ENCODE measurements at places on chromosomes 13 and 19.
A peak's percentile ranks its signal among the peaks of the same experiment; 100 is the strongest.

DNA sequence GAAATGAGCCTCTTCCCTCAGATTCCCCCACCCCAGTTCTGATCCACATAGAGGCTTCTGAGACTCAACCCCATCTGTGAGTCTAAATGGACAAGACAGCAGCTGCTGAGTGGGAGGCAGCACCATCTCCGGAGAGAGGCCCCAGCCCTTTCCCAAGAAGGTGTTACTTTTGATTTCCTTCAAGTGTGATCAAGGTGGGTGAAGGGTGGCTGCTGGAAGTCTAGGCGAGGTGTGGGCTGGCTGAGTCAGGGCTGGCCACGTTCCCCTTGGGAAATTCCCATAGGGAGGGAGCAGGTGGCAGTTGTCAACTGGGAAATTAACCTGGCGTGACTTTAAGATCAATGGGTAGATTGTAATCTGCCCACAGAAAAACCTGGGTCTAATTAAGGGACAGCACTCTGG lies 148.0 kb downstream of the FOXO1 start:
- DNase-seq: peak; percentile 13

DNA sequence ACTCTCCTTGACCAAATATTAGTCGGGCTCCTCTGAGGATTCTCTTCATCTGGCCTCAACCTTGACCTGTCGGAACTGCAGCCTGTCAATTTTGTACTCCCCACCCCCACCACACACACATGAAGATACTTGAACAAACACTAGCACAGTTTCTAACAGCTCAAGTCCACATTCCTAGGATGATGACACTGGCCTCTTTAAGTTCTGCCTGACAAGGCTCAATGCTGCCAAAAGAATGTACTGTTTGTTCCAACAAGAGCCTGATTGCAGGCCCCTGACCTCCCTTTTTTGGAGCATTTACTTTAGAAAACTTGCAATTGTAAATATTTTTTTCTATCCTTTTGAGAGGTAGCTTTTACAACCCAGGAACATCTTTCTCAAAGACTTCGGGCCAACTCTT lies 169.2 kb upstream of the IRS2 start:
- DNase-seq: no peak

DNA sequence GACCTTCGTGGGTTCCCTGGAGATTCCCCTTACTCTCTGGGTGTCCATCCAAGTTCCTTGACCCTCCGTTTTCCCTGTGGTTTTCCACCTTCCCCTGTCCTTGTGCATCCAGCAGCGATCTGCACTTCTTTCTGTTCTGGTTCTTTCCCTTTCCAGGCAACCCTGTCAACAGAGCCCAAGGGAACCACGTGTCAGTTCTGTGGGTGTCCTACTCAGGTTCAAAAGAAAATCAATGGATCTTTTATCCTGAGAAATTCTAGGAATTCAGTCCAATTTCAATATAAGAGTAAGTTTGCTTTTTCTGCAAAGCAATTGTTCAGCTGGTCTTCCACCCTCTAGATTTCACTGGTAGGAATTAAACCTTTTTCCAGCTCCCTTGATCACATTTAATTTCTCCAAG lies 1394.8 kb upstream of the SLC10A2 start:
- no peak for DNase-seq

- no peak for DNase-seq
Measured at GRCh38 chr13:113616991-113617749, 32.6 kb downstream of the TFDP1 start.

- DNase-seq: no peak
Measured at GRCh38 chr19:48419158-48419920, 25.9 kb downstream of the GRIN2D start.

DNA sequence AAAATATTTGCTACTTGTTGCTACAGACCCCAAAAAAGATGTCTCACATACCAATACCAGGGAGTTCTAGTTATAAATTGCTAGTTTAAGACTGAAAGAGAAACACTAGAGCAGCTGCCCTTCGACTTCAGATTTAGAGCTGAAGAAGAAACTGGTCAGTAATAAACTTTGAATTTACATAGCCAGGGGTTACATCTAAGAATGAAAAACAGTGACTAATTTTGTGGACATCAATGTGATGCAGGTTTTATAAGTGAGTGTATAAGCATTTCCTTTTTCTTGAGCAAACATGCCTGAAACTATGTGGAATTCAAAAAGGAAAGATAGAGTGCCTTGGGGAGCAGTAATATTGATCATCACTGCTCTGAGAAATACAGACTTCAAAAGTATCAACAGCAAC lies 724.9 kb upstream of the MIR17HG start:
- DNase-seq: no peak

GRCh38 chr13:29520671-29521070 lies 74.8 kb downstream of the SLC7A1 start:
- DNase-seq: no peak

DNA sequence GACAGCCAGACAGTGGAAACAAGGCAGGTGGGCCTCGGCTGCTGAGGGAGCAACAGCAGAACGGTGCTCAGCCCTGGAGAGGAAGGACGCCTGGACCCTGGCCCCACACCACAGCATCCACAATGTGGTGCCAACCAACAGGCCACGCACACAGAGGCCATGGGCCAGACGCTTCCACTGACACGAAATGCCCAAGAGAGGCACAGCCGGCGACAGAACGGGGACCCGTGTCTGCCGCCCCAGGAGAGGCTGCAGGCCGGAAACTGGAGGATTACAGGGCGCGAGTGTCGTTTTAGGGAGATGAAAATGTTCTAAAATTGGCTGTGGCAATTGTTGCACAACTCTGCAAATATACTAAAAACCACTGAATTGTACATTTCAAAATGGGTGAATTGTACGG lies 69.7 kb downstream of the RASA3 start:
- DNase-seq: no peak

DNA sequence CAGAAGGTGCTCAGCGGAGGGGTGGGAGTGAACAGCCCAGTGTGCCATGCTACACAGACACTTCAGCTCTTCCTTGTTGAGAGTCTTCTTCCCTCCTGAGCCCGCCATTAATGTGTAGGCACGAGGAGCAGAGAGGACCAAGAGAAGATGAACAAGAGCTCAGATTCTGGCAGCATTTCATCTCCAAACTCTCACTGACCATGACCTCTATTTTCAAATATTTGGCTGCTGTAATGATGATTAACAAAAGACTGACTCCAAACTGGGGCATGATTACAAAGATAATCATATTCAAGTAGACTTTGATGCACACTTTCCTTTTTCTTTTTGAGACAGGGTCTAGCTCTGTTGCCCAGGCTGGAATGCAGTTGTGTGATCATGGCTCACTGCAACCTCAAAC lies 236.5 kb downstream of the DCLK1 start:
- no peak for DNase-seq

DNA sequence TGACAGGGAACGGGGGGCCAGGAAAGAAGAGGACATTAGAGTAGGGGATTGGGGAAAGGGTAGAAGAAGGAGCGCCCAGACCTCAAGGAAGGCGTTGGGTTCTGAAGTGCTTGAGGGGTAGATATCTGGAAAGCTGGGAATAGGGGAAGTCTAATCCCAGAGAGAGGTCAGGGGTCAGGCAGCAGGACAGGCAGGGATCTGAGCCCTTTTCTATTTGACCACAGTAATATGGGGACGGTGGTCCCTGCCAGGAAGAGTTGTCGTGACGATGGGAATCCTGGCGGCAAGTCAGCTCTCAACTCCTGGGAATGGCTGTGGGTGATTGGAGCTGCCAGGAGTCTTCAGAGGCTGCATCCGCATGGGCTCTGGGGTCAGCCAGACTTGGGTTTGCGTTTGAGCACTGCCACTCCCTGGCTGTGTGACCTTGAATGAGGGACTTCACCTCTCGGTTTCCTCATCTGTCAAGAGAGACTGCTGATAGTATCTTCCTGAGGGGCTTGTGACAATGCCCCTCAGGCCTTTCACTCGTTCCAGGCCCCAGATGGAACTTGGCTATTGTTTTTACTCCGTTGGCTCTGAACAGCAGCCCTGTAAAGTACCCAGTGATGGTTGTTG lies 1.3 kb downstream of the AP2A1 start:
- DNase-seq: no peak
